ENCODE measurements at places on chromosomes 2 and 18.

DNA sequence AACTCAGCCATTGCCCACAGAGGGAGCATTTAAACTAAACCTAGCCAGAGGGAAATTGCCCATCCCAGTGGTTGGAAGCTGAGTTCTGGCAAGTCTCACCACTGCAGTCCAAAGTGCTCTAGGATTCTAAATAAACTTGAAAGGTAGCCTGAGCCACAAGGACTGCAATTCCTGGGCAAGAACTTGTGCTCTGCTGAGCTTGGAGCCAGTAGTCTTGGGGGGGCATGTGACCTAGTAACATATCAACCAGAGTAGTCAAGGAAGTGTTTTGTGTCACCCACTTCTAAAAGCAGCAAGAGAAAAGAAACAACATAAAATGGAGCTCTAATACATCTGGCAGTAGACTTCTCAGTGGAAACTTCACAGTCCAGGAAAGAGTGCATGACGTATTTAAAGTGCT lies 167.0 kb downstream of the PTH2R start:
- DNase-seq, result no peak

DNA sequence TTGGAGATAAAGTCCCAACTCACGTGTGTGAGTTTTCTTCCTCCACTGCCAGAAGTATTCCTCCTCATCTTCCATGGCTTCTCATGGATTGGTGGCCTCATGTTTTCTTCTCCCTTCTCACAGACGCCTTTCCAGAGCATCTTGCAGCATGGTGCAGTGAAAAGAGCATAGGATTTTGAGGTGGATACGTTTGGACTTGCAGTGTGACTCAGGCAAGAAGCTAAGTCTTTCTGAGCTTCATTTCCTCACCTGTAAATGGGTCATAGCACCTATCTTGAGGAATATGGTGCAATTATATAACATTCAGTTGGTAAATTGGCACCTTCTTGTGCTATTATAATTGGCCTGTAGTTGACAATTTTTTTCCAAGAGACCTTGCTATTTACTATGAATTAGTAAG lies 247.6 kb downstream of the RDH14 start:
- no peak for DNase-seq

DNA sequence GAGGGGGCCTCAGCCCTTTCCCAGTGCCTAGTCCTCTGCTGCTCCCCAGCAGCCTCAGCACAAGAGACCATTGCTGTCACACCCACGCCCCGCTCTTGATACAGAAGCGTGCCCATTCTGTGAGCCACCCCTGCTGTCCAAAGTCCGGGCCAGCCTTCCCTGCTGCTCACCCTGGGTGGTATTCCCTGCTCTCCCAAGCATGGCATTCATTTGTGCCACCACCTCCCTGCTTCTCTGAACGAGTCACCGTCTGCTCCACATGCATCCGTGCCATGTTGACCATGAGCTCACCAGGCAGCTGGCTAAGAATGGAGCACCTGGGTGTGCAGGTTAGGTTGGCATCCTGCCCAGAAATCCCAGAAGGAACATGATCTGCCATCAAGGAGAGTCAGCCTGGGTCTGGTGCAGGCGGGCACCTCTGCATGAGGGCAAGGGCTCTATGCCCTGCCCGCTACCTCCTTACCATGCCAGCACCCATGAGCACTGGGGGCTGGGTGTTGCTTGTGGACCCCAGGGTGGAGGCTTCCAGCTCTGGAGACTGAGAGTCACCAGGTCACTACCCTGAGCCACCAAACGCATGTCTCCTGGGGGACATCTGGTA lies 63.0 kb downstream of the TWIST2 start:
- no peak for DNase-seq

DNA sequence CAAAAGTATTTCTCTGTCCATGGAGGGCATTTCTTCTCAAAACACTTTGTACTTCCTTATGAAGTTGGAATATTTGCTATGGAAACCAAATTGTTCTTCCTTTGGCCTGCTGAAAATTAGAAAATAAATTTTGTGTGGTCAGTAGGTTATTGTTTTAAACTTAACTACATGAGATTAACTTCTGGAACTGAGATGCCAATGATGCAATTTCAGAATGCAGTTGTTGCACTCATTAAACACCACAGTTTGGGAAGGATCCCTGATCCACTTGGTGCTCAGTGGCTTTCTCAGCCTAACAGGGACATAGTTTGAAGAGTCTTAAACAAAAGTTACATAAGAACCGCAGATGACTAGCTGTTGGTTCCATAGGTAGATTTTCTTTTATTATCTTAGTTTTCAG lies 23.3 kb upstream of the IL1R1 start:
- no peak for DNase-seq

DNA sequence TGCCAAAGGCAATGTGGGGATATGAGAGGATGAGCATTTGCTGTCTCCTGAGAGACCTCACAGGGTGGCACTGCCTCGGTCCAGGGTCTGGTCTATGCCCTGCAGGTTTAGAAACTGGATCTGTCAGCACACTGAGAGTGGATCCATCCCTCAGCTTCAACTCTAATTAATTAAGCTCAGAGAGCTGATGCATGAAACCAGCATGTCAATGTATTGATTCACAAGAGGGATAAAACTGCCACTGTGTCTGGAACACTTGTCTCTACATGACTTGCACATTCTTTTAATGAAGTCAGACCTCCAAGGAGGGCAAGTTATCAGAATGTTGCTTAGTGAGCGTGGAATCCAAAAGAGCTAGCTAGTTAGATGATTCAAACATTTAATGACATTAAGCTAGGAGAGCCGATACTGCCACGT lies 22.5 kb upstream of the POLE4 start:
- no peak for DNase-seq

GRCh38 chr18:61368001-61368400 lies 34.8 kb downstream of the CDH20 start:
- no peak for DNase-seq

DNA sequence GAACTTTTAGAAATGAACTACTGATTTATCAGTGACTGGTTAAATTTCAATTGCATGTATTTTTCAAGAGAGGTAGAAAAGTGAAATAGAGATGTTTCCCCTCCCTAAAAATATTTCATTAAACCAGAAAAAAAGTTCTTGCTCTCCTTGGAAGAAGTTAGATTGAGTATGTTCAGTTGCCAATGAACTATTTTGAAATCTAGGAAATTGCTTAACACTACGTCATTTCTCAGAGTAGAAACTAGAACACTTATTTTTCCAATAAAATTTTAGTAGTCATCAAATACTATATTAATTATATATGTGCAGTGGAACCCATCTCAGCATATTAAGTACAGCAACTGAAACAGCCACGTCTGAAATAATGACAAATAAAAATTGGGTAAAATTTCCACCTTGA lies 51.8 kb upstream of the STAT1 start:
- no peak for DNase-seq

DNA sequence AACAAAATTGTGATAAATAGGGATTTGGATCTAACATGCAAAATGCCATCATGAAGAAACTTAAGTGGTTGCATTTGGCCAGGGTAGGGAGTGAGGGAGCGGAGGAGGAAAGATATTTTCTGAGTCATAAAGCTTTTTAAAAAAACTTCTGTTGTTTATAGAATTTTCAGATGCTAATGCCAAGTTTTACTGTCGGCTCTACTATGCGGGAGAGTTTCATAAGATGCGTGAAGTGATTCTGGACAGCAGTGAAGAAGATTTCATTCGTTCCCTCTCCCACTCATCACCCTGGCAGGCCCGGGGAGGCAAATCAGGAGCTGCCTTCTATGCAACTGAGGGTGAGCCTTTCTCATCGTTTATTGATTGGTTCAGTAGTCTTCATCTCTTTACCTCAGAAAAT lies 56.0 kb upstream of the PTH2R start:
- DNase-seq, result no peak

Measured in stimulated activated CD8-positive, alpha-beta memory T cell treated with anti-CD3 and anti-CD28 coated beads, Interleukin-15, amount 100 ng/mL, for 24 hours (primary cell).